ENCODE measurements at places on chromosomes 2 and 18.

GRCh38 chr2:96647681-96648080, 5.1 kb downstream of the FER1L5 start:
- no peak for DNase-seq

GRCh38 chr2:118146315-118147283, 58.3 kb downstream of the INSIG2 start:
- DNase-seq, result no peak

DNA sequence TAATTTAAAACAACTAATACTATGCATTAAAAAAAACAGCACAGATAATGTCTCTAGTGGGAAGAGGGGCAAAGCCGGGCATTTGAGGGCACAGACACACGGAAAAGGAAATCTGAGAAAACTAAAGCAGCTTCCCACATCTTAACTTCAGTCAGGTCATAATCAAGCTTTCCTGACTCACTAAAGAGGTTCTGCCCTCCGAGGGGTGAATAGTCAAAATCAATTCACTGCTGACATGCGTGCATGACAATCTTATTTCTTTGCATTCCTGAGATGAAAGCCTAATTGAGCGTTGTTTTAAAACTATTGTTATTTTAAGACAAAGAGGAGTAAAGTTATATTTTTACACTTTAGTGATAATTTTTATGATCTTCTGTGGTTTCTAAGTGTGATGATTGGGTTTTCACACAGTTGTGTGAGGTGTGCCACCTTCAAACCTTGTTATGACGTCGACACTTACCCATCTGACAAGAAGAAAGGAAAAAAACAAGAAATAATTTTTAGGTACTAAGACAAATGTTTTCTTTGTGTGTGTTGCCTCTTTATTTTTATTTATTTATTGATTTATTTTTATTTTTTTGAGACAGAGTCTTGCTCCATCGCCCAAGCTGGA, 90.9 kb downstream of the GATA6 start:
- no peak for DNase-seq

DNA sequence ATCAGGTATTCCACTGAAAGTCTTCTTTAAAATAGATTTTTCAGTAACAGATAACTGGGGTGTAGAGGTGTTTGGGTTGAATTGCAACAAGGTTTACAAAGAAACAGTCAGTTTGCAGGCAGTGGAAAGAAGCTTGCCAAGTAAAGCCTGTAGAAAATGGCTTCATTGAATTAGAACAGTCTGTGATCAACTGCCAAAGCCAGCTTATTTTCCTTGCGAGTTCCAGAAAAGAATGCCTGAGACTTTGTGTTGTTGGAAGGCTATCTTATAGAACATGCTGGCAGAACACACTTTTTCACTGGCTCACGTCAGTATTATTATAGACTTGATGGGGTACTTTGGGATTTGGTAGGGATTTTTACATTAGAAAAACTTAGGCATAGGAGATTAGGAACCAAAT, 601.0 kb downstream of the XIRP2 start:
- no peak for DNase-seq

DNA sequence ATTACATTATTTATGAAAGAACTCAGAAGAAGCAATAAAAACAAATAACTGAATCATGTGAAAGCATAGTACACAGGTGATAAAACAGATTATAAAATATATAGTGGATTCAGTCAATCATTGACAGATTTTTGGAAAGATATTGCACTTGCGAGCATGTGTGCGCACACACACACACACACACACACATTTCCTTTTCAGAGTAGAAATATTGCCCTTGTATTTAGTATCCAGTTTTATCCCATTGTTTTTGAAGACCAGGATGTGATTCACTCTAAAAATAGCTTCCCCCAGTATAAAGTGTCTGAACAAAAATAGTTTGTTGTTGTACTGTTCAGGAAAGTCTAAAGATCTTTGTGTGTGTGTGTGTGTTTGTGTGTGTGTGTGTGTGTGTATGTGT, 145.5 kb downstream of the CALCRL start:
- DNase-seq, result no peak

DNA sequence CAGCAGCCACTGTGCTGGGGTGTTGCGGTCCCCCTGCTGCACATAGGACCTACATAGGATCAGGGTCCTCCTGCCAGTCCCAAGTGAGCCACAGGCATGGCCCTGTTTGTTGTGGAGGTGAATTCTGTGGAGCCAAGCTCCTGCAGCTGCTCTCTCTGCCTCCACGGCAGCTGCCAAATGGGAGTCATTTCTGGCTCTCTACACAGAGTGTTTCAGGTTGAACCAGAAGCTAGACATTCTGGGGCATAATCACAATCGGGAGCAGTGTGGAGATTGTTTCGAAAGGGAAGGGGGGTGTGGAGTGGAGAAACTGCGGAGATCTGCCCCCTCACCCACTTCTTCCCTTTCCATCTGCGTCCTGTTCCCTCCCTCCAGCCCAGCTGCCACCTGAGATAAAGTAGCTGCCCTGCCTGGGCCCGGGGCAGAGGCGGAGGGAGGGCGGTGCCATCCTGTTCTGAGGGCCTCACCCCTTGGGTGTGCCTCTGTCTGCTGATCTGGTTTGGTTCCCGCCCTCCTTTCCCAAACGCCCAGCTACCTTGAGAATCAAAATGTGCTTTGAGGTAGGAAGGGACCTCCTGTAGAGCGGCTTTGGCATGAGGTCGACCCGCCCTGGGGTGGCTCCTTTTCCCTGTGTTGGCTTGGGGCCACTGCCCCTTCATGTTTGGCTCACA, 139.4 kb downstream of the WDSUB1 start:
- DNase-seq, result no peak

DNA sequence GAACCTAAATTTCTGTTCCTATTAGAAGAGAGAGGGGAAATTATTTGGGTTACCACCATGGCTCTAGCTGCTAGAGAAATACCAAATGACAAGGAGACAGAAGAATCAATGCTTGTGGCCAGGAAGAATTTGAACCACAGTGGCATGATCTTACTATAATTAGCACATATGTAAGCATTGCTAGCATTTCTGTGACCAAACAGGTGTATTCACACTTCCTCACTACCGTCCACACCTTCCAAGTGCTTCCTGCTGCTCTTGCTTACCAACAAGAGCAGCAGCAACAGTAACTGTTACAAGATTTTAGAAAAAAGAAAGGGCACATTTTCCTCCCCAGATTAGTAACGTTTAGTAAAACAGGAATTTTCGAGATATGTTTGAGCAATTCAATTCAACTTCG, 60.5 kb downstream of the CDH7 start:
- no peak for DNase-seq

DNA sequence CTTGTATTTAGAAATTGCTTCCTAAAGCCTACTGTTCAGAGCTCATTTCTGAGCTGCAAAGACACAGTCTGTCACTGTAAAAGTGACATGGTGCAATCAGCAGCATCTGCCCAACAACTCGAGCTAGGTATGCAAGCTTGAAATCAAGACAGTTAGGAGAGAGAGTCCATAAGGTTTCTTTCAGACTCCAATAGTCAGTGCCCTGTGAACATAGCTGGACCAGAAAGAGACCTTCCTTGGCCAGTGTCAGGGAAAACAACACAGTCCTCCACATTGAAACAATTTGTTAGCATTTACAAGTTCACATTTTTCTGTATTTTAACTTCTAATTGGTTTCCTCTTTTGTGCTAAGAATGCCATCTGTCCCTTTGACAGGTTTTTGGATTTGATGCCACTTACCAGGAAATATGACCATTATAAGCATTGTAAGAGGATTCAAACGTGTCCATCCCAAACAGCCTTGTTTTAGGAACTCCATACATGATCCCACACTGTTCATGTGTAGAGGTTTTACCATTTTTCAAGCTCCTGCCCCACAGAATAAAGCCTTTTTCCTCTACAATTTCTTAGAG, 8.9 kb upstream of the MYCN start:
- no peak for DNase-seq

DNA sequence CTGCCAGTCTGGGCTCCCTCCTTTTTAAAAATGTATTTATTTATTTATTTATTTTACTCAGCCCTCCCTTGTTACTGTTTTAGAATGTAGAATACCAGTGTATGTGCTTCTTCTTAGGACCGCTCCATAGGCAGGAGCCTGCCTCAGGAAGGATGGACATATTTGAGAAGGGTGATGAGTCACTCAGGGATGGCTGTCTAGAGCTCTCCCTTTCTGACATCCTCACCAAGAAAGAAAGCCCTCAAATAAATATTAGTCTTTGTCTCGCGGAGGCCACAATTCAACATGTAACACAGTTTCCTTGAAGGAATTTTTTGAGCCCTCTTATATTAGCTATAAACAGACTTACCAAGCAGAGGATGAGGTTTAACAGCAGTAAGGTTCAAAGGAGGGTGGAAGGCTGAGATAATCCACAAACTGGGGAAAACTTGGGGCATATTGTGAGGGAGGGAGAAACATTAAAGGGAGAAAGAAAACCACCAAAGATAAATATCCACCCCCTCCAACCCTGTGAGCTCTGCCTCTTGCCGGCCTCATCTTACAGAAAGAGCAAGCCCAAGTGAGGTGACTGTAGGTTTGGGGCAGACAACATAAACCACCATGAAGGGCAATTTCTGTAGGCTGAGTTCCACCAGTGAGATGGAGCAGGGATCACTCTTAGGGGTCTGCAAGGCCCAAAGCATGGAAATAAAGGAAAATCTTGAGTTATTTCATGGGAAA, 163.4 kb downstream of the LRRTM1 start:
- DNase-seq, result peak; percentile 51

GRCh38 chr2:237732790-237733381, 65.7 kb upstream of the RBM44 start:
- no peak for DNase-seq

- no peak for DNase-seq
Measured at GRCh38 chr2:231936491-231936890, 10.3 kb upstream of the NPPC start.

- DNase-seq, result no peak
Measured at GRCh38 chr2:108587621-108588020, 53.4 kb downstream of the LIMS1 start.

GRCh38 chr2:241595600-241596140, 37.1 kb downstream of the BOK start:
- no peak for DNase-seq

- DNase-seq, result no peak
Measured at GRCh38 chr2:9179572-9180201, 26.9 kb upstream of the ASAP2 start.

- DNase-seq, result no peak
Measured at GRCh38 chr2:230872968-230873660, 8.4 kb downstream of the ITM2C start.

DNA sequence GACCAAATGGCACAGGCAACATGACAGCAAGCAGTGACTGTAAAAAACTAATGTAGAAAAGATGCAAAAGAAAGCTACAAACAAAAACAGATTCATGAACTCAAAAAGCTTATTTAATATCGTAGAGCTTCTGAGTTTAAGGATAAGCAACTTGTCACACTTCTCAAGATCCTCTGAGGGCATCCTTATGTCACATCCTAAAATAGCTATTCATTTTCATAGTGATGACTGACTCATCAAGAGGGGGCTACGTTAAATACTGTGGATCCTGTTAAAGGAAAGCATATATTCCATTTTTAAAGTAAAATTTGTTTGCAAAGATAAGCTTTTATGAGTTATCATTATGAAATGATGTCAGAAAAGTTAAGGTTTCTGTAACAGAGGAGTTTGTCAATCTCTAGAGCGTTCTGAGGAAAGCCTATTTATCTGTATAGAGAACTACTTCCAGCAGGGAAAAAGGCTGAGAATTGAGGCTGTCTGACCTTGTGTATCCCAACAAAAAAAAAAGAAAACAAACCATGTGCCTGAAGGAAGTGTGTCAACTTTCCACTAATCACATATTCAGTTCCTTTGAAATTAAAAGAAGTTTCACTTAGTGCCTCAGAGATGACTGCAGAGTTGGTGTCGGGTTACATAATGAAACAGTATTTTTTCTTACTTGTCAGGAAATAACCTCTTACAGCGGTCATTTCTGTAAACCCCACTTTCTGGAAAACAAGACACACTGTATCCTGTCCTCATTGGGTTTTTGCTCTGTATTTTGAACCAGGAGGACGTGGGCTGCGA, 115.5 kb downstream of the ESCO1 start:
- peak; percentile 16 for DNase-seq

GRCh38 chr2:220811115-220811514, 761.0 kb downstream of the EPHA4 start:
- no peak for DNase-seq

DNA sequence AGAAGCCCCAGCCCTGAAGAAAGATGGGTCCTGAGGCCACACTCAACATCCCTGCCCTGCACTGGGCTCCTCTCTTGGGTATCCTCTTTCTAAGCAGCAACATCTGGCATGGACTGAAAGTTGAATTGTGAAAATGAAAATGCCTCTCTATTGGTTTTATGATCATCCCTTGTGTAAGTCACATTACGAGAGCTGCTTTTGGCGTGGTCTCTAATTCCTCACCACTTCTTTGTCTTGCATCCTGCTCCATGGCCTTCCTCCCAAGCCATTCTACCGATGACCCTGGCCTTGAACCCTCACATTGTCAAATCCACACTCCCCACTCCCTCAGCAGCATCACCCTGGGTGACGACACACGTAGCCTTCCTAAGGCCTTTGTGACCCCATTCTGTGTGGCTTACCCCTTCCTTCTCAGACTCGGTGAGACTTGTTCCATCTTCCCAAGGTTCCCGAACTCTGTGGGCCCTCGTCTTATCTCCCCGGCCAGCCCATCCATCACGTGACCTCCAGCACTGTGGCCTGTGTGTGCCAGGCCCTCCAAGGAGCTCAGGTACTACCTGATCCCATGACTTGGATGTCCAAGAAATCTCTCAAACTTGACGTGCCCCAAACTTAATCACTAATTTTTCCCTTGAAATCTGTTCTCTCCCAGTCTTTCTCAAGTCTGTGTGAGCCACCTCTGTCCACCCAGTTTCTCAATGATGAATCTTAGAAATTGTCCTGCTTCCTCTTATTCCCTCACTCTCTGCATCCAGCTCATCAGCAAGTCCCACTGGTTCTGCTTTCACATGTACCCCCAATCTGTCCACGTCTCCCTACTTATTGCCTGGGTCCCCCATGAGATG, 194.7 kb upstream of the HS6ST1 start:
- no peak for DNase-seq

DNA sequence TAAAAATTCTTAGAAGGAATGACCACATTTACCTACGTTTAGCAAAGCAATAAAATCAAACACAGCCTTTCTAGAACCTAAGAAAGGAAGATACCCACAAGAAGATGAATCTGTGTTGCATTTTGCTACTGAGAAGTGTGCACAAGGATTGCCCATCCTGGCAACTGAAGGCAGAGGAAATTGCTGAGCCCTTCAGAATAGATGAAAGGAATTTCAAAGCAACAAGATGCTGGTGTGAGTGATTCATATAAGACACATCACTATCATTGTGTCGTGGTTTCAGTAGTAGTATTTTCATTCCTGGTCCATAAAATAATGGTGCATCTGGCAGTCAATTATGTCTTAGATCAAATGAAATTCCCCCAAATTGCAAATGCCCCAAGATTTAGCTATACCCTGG, 48.4 kb upstream of the ANKRD44 start:
- DNase-seq, result no peak

GRCh38 chr2:67466734-67467133, 69.6 kb downstream of the ETAA1 start:
- DNase-seq, result no peak

Measured in K562 (cell line).